GM12891 (cell line): ENCODE measurements at places on chromosomes 12 and 14.

DNA sequence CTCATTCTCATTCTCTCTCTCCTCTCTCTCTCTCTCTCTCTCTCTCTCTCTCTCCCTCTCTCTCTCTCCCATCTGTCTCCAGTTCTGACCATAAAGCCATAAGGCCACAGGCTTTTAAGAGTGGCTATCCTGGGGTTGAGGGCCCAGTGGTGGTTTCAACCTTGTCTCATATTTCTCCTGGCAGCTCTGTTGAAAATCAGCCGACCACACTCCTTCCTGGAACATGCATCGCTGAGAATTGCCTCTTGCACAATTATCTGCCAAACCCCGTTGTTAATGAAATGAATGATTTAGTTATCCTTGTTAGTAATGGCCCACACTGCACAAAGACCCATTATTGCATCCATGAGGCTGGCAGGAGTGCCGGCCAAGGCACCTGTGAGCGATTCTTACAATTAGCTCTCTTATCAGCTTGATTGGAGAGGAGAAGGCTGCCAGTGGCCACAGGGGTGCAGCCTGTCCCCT, 30.4 kb upstream of the KCNA5 start:
- no peak for DNase-seq

GRCh38 chr12:91685917-91686316, 459.7 kb downstream of the BTG1 start:
- DNase-seq, result no peak

GRCh38 chr14:80447392-80447791, 236.1 kb upstream of the DIO2 start:
- DNase-seq, result no peak

DNA sequence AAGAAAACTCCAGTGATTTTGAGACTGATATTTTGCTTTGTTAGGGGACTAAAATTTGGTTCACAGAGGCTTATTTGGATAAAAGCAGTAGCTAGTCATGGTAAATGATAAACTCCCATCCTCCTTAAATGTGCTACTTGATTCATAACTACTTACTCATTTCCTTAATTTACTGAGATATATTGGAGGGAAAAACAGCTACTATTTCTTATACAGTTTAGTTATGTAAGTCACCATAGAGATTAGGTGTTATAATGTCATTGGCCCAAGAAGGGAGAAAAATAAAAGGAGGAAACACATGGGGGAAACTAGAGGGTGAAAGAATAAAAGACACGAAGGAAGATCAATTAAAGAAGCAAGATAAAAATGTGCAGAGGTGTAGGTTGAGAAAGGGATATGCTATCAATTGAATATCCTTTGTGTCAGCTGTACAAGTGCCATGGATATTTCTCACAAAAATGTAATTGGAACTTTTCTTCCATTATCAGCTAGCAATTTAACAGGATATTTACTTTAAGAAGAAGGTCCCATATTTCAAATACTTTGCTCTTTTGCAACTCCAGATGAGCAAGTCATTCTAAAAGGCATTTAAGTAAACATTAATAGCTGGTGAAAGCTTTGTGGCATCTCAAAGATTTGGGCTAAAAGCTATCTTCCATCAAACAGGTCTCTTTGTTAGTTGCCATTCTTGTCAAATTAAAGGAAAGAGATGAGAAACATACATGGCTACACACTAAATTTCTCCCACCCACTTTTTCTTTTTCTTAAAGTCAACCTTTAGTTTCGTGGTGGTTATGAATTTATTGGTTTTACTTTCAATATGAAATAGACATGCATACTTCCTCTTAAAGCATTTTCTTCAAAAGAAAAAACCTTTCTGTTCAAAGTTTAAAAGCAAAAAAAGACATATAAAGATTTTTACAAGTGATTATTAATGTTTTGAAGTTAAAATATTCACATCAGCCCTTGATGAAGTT, 439.5 kb downstream of the CCER1 start:
- no peak for DNase-seq

- DNase-seq, result no peak
These were observed 114.2 kb downstream of the ESRRB start for GRCh38 chr14:76490111-76490510.

DNA sequence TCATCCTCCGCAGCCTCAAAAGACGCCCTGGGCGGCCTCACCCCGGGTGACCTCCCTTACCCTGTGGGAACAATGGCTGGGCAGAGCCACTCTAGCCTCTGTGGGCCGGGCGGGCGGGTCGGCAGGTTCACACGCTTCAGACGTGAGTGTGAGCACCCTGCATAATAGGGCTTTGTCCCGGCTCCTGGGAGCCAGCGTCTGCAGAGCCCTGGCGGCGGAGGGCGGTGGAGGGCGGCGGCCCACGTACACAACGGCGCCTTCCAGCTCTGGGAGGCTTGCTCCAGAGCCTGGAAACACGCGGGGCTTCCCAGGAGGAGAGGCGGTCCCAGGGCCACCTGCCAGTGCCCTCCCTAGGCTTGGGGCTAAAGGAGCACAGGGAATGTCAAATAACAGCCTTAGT, 205.6 kb downstream of the BCL11B start:
- no peak for DNase-seq

DNA sequence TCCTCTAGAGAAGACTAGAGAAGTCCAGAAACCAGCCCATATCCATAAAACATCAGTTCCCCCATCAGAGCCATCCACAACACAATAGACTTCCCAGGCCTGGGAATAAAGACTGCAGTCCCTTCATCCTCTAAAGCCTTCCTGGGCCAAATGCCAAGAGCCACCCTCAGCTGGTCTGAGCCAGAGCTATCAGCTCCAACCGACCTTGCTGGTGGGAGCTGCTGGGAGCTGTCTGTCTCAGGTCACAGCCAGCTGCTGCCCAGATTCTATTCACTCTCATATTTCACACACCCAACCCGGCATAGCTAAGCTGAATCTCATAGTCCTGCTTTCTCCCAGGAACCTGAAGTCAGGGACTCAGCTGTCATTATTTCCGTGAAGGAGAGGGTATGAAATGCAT, 10.9 kb upstream of the TFCP2 start:
- no peak for DNase-seq

DNA sequence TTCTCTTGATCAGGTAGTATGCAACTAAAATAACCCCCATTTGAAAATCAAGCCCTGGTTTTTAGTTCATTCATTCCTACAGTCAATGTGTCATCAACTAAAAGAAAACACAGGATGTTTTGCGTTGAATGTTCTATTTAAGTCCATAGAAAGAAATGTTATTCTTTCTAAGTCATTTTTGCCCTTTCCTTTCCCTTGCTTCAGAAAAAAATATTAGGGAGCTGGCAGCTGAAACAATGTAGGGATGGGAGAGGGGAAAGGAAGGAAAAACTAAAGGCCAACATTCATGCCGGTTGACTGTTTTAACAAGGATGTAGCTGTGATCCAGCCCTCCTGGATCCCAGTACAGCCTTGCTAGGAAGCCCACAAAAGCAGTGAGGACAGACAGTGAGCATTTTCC, 155.1 kb downstream of the BTG1 start:
- DNase-seq, result no peak

DNA sequence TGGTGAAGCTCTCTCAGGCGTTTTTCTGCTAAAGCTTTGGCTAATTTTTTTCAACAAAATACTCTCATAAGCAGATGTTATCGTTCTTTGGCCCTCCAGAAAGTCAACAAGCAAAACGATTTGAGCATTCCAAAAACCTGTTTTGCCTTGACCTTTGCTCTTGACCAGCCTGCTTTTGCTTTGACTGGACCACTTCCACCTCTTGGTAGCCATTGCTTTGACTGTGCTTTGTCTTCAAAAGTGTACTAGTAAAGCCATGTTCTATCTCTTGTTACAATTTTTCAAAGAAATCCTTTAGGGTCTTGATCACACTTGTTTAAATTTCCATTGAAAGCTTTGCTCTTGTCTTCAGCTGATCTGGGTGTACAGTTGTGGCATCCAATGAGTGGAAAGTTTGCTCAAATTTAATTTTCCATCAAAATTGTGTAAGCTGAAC, 10.7 kb upstream of the ARID4A start:
- no peak for DNase-seq

DNA sequence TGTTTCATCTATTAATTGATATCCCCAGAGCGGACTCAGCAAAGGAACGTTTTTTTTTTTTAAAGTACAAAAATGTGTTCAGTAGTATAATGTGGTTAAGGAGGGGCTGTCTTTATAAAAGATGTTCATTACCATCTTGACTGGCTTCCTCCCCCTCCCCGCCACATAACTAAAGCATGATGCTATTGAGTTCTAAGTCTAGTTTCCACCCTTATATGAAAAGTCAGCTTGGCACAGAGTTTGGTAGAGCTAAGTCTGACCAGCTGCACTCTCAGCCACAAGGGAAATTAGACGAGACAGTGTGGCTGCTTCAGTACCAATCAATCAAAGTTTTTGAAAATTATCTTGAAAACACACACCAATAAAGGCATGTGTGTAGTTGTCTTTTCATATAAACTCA, 1.9 kb upstream of the MYBPC1 start:
- no peak for DNase-seq

GRCh38 chr14:68234101-68234905, 414.7 kb downstream of the RAD51B start:
- DNase-seq, result no peak

DNA sequence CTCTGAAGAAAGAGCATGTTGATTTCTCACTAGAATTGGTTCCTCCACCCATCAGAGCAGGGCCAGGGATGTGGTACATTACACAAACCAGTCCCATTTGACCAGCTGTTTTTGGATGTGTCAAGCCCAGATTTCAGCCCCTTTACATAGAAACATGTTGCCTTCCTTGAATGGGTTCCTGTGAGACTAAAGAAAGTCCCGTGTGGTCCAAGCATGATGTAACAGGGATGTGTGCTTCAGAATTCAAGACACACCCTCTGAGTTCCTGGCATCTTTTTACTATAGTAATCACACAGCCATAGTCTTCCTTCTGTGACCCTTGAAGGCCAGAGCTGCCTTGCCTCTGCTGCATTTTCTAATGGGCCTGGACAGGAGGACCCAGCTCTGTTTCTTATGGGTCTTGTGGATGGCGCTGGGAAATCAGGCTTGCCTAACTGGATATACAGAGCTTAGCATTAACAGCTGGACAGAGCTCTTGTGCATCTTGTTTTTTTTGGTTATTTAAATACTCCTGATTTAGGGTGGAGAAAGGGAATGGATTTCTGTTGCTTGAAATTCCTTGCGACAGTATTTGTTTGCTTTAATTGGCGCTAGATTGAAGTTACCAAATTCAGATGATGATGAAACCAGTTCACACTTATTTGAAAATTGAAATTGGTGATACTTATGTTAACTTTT, 341.0 kb downstream of the ZFP36L1 start:
- no peak for DNase-seq

- DNase-seq, result no peak
These were observed 36.6 kb downstream of the CRADD start for GRCh38 chr12:93713800-93714199.

- DNase-seq, result peak; percentile 16
These were observed 92.7 kb downstream of the PAH start for GRCh38 chr12:102824218-102824835.

DNA sequence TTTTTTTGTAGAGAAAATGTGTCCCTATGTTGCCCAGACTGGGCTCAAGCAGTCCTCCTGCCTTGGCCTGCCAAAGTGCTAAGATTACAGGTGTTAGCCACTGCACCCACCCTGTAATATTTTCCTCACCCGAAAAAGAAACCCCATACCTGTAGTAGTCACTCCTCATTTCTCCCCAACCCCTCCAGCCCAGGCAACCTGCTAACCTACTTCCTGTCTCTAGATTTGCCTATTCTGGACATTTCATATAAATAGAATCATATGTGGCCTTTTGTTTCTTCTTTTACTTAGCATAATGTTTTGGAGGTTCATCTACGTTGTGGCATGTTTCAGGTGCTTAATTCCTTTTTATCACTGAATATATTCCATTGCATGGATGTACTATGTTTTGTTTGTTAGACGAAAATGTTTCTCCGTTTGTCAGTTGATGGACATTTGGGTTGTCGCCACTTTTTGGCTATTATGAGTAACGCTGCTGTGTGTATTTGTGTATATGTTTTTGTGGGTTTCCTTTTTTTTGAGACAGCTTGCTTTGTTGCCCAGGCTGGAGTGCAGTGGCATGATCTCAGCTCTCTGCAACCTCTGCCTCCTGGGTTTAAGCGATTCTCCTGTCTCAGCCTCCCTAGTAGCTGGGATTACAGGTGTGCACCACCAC, 6.2 kb downstream of the ANKRD13A start:
- DNase-seq, result no peak

GRCh38 chr12:109252799-109253198, 56.3 kb downstream of the FOXN4 start:
- DNase-seq, result no peak

DNA sequence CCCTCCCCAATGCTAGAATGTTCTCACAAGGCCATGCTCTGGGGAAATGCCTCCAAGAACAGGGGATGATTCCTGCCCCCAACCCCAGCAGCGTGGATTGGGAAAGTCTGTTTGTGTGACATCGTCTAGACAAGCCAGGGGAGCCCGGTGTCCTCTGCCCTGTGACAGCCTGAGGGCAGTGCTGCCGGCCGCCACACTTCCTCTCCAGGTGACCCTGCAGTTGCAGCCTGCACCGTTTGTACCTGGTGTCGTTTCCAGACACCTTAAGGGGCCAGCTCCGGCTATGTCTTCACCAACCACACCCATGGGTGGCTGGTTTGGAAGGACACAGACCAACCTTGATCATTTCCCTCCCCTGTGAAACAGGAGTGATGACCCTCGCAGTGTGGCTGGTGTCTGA, 372.6 kb downstream of the BCL11B start:
- DNase-seq, result no peak

DNA sequence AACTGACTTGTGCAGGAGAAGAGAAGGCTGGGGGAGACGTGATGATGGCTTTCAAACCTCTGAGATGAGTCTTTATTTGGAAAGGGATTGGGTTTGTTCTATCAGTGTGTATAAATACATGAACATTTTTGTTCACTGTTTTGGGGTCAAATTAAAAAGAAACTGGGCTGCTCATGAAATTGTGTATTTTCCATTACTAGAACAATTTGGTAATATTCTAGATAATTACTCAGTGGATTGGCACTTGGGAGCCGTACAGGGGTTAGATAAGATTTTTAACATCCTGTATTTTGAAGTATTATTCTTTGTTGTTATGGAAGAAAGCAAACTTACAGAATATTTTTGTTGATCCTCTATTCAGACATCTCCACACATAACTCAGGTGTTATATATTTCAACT, 340.6 kb downstream of the PRKD1 start:
- DNase-seq, result no peak

GRCh38 chr14:105325716-105326567, 11.4 kb downstream of the PACS2 start:
- DNase-seq, result no peak

DNA sequence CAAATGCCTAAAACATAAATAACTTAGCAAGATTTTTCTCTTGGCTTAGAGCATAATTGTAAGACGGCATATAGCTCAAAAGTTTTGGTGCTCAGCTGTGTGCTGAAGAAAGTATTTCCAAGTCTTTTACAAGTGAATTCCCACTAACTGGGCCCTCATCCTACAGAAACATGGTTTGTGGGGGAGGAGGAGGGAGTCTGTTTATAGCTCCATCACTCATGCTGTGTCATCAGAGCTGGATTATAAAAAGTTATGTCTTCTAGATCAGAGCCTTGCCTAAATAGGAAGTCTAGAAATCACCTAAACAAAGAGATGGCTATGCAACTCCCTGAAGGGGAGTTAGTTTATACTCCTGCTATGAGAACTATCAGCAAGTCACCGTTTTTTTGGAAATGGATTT, 65.9 kb upstream of the OTOGL start:
- DNase-seq, result no peak
